NCI-H2029 treated with DMSO at 0.1 percent for 48 hours (cell line): ENCODE measurements at places on chromosomes 7 and 10.

GRCh38 chr10:129758207-129759021 is 205.7 kb downstream of the EBF3 start:
- DNase-seq = no peak

GRCh38 chr7:69845721-69846495 is 247.6 kb downstream of the AUTS2 start:
- DNase-seq = peak; percentile 30

GRCh38 chr7:101018271-101019167 is 1.4 kb upstream of the MUC17 start:
- no peak for DNase-seq

DNA sequence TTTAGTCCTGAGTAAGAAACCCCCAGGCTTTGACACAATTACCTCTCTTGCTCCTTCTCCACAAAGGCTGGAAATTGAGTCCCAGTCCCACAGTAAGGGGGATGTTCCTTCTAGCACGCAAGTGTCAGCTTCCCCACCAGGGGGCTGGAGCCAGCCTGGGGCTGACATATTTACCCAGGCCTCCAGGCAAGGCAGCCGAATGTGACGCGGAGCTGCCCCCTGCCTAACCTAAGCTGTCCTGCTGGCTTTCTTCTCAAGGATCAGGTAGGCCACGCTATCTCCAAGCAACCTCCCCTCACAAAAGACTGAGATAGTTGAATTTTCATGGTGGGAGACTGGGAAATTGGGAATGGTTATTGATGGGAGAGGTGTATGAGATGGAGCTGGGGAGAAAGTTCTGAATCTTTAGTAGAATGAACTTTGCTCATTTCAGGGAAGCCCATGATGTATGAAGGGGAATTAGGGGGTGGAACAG is 19.2 kb upstream of the BMPER start:
- no peak for DNase-seq

GRCh38 chr7:31419505-31420055 is 79.1 kb upstream of the NEUROD6 start:
- DNase-seq = no peak

GRCh38 chr10:6838118-6838517 is 258.0 kb upstream of the PRKCQ start:
- DNase-seq = no peak

GRCh38 chr10:113179265-113179664 is 229.2 kb downstream of the TCF7L2 start:
- DNase-seq = no peak

DNA sequence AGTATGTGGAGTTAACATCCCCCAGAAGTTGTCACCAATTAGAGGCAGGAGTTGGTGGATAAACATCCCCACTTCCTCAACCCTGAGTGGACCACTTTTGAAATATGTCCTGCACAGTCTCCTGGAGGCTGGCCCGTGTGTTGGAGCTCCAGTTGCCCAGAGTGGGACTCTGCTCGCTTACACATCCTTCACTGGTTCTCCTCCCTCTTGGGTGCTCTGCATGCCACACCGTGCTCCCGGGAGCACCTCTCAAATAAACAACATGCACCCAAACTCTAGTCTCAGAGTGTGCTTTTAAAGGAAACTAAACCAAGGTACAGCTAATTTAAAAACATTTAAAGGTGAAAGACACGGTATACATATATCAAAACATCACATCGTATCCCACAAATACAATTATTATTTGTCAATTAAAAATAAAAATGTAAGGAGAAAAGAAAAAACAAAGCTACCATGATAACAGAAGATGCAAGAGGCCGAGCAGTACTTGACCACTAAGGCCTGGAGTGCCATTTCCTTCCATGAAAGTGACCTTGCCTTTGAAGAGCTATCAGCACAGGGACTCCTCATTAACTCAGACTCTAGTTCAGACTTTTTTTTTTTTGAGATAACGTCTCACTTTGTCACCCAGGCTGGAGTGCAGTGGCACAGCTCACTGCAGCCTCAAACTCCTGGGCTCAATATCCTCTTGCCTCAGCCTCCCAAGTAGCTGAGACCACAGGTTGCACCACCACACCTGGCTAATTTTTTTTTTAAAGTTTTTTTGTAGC is 47.8 kb upstream of the SAMD8 start:
- DNase-seq = no peak

DNA sequence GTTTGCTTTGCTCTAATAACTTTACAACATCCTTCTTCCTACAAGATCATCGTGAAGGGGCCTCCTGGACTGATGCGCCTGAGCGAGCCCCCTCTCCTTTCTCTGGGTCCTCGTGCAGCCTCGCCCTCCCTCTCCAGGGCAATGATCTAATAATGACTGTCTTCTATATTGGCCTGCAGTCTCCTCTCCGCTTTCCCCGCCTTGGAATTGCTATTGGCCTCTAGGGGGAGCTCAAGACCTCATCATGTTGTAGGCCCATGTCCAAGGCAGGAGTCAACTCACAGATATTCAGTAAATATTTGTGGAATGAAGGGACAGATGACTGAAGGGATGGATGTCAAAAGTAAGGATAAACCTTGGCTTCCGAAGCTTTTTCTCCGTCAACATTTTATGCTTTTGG is 1180.3 kb downstream of the TYW1 start:
- DNase-seq = peak; percentile 81

GRCh38 chr10:52779541-52780390 is 7.2 kb upstream of the MBL2 start:
- DNase-seq = no peak

GRCh38 chr7:102469351-102469971 is 4.7 kb downstream of the LRWD1 start:
- DNase-seq = no peak

DNA sequence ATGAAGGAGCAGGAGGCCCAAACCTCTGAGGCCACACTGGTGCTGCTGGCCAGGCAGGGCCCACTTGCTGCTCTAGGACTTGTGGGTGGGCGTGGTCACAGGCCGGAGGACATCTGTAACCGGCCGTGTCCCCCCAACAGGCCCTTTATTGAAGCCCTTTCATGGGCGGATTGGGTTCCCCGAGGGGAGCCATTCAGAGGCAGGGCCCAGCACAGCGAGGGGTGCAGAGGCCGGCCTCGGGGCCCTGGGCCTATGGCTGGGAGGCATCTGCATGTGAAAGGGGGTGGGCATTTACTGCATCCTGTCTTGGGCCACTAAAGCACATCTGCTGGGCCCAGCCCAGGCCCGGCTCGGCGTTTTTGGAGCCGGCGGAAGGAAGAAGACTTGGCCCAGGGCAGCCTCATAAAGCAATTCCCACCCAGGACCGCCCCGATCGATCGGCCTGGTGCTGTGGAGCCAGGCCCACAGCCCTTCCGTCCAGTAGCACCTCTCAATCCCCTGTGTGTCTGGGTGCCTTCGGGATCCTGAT is 8.4 kb downstream of the LHPP start:
- DNase-seq = no peak

DNA sequence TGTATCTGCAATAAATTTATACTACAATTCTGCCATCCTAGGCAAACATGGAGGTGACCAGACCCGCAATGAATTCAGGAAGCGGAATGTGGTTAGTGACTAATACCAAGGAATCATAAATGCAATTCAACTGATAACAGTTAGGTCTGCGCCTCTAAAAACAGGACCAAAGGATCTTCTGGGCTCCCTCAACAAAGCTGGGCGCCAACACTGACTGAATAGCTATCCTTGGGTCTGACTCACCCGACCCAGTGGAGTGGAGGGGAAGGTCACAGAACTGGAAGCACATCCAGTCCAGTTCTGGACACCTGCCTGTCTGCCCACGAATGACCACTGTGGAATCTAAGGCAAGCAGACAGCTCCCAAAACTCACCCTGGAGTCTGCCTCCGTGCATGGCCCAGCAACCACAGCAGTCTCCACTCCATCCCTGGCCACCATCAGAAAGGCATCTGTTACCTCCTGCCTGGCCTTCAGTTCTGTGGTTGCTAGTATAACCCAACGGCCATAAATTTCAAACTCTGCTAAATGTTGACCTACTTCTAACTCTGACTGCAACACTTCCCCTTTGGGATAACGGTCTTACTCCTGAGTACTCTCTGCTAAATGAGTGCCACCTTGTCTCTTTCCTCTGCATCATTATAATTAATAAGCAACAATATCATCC is 43.0 kb upstream of the DLX6 start:
- no peak for DNase-seq

DNA sequence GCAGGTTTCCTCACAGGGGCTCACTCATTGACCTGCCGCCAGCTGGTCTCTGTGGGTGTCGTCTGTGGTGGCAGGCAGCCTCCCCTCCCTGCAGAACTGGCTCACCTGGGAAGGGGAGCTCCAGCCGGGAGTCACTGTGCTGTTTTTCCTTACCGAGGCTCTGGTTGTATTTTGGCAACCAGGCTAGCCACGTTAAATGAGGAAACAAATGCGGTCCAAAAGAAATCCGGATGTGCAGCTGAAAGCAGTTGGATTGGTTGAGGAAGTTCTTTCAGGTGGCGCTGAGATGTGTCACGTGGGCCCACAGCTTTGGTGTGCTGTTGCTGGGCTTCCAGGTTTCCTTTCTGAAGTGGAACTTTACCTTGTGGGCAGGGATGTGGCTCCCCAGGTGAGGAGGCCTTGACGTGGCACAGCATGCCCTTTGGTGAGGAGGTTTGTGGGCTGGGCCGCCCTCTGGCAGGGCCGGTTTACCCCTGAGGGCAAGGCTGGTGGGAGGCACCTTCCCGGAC is 14.2 kb downstream of the MTURN start:
- peak; percentile 28 for DNase-seq

DNA sequence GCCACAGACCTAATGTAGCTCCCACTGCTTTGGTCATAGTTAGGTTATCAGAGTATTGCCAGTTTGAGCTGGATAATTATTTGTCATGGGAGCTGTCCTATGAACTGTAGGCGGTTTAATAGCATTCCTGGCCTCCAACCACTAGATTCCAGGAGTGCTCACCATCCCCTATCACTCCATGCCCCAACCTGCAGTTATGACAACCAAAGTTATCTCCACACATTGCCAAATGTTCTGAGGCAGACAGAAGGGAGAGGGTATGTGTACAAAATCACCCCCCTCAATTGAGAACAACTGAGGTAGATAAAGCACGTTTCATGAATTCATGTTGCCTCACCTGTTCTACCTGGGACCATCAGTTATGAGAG is 119.0 kb upstream of the CACUL1 start:
- no peak for DNase-seq

DNA sequence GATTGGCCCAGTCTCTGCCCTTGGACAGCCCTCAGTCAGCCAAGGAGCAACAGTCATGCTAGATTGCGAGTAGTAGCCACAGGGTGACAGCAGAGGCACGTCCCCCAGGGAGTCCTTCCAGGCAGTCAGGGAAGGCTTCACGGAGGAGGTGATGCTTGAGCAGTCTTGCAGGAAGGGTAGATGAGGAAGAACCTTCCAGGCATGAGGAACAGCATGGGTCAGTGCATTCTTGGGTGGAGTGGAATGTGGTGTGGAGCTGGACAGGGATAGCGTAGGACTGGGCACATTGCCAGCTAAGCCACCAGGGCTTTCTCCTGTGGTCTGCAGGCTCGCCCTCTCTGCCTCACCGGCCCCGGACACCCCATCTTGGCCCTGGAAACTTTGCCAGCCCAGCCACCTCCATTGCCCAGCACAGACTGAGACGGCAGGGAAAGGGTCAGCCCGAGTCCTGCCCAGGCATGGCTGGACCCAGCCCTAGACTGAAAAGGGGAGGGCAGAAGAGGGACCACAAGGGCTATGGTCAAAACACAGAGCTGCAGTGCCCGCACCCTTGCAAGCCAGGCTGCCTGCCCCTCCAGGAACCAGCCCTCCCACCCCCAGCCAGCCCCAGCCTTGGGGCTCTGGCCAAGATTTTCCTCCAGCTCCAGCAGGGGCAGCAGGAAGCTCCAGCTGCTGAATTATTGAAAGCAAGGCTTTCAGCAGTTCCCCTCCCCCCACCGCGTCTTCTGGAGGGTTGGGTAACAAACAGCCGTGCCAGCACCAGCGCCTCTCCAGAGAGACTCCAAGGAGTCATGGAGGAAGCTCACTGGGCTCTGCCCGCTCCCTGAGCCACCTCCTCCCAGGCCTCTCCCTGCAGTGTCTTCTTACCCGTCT is 18.7 kb downstream of the SRRM3 start:
- DNase-seq = no peak

DNA sequence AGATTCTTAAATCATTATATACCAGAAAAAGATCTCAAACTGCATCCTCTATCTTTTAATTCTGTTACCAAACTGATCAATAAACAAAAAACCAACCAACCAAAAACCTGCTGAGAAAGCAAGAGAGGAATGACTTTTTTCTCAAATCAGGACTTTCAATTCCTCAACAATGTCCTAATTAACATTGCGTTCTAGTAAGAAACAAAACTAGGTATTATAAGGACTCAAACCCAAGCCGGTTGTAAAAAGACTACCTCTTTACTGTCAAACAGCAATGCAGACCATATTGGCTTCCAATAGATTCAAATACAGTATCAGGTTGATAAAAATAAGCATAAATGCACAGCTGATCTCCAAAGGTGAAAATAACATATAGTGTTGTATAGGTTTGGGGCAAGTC is 57.3 kb downstream of the ETV1 start:
- DNase-seq = no peak

DNA sequence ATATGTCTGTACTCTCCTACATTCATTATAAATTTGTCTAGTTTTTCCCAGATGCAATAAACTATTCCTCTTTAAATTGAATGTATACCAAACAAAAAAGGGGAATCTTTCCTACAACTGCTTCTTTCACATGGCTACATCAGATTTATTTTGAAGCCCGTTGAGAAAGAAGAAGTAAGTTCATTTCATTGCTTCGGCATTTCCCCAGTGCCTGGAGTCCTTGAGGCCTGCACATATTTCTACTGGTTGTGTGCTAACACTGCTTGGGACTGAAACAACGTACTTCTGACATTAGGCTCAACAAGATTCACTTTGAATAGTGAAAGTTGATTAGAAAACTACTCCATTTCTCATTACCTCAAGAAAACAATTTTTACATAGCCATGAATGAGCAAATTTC is 201.7 kb downstream of the PHF14 start:
- no peak for DNase-seq

- no peak for DNase-seq
Measured at GRCh38 chr10:2214805-2215204, 477.5 kb upstream of the ADARB2 start.

DNA sequence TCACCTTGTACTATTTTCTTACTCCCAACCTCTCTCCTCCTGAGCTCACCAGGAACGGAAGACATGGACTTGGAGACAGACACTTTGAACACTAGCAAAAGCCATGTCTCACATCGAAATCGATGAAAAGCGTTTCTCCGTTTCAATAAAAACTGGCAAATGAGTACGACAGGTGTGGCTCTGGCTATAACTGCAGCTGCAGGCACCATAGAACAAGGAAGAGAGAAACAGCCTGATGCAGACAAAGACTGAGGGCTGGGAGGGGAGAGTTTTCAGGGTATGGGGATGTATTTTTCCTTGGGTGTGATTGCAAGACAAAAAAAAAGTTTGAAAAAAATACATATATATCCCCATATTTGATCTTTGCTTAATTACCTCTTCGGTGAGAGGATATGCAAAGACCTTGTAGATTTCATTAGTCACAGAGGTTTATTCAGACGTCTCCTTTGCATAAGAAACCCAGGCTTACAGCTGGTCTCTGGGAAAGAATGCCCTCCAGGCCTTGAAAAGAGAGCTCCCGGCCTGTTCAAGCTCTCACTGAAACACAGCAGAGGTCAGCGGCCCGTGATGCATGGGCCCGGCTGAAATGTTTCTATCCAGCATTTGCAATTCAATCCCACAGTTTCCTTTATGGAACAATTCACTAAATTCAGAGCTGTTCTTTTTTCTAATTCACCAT is 63.1 kb downstream of the TLL2 start:
- no peak for DNase-seq
